ENCODE measurements at places on chromosomes 16 and 17. TPM values are rescaled to one million over a fixed set of nuclear protein-coding genes. Genes with fewer than 3 reads are reported as not detected.

DNA sequence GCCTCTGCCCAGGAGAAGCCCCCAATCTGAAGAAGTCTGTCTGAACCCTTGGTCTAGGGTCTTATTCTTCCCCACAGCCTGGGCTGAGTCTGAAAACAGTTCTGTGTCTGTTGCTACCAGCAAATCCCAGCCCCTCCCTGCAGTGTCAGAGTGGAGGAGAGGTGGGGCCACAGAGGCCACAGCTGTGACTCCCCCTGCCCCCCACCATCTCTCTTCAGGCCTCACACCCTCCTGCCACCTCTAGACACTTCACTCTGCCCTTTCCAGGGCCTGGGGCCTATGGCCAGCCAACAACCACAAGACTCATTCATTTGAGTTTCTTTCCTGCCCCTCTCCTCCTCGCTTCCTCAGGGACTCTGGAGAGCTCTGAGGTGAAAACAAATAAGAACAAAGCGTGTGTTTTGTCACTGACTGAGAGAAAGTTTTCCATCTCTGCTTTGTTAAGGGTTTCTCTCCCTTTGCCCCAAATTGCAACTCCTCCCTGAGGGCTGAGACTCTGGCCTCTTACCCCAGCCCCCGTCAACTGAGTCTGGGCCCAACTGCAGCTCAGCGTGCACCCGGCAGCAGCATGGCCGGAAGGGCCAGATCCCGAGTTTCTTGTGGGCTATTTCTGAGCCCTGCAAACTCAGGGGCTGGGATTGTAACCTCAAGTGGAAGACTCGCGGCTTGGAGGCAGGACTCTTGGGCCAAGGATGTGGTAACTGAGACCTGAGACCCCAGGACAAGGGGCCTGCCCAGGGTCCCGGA, 13.2 kb downstream of the C17orf50 start:
- no peak for DNase-seq

DNA sequence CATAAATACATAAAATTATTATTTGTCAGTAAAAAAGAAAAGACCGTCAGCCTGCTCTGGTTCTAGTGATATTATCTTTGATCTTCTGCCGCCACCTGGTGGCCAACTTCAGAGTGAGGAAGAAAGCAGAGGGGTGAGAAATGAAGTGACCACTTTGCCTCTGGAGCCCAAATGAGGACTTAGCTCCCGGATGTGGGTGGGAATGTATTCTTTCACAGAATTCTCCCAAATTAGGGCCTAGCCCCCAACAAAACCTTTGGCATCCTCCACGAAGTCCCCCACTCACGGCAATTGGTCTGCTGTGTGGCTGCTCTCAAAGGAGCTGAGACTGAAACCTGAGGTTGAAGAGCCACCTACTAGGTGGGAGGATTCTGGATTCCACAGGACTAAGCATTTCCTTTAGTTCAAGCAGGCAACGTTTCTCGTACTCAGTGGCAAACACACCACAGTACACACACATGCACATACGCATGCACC, 4.9 kb upstream of the ZNF267 start:
- peak; percentile 94 for DNase-seq

GRCh38 chr17:79829004-79829403, 10.2 kb downstream of the CBX4 start:
- DNase-seq: no peak

GRCh38 chr17:82232322-82232820, 3.5 kb downstream of the SLC16A3 start:
- DNase-seq: peak; percentile 62

DNA sequence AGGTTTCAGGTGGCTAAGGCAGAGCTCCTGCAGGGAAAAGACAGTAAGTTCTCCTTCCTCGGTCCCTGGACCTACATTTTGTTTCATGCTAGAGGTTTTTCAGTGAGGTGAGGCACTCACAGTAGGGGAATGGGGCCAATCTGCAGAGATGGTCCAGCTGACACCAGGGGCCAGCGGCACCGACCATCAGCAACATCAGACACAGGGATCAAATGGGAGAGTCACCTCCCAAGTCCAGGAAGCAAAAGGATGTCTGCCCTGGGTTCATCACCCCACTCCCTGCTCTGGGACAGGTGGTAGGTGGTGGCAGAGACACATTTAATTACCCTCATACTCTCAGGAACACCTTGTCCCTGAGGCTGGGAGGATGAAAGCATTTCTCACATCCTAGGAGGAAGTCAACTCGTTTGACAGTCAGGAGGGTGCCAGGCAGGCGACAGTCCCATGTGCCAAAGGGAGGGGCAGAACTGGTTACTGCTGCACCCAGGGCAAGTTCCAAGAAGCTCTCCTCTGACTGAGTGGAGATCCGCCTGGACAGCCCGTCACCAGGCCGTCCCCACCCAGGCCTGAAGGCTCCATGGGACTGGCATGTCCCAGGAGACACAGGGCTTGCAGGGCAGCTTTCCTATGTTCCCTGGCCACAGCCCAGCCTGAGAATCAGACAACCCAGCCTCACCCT, 19.2 kb downstream of the ATP6V0D1 start:
- DNase-seq: no peak

DNA sequence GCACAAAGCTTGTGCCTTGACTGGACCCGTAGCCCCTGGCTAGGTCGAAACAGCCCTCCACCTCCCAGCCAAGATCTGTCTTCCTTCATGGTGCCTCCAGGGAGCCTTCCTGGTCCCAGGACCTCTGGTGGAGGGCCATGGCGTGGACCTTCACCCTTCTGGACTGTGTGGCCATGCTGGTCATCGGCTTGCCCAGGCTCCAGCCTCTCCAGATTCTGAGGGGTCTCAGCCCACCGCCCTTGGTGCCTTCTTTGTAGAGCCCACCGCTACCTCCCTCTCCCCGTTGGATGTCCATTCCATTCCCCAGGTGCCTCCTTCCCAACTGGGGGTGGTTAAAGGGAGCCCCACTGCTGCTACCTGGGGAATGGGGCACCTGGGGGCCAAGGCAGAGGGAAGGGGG, 3.5 kb downstream of the CTRL start:
- DNase-seq: no peak

DNA sequence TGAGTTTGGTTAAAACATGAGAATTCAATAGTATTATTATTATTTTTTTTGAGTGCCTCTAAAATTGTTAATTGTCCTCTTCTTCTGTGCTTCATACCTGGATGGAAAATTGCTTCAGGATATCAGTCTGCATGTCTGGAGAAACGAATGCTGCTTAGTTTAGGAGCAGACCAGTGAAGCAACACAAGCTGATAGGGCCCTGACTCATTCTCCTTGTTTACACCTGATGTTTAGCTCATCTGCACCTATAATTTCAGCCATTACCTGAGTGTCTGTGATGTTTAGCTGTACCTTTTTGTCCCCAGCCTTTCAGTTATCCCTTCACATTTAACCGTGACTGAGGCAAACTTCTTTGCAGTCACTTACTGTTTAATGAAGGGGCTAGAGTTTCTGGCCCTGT, 14.8 kb downstream of the SNTB2 start:
- DNase-seq: no peak

DNA sequence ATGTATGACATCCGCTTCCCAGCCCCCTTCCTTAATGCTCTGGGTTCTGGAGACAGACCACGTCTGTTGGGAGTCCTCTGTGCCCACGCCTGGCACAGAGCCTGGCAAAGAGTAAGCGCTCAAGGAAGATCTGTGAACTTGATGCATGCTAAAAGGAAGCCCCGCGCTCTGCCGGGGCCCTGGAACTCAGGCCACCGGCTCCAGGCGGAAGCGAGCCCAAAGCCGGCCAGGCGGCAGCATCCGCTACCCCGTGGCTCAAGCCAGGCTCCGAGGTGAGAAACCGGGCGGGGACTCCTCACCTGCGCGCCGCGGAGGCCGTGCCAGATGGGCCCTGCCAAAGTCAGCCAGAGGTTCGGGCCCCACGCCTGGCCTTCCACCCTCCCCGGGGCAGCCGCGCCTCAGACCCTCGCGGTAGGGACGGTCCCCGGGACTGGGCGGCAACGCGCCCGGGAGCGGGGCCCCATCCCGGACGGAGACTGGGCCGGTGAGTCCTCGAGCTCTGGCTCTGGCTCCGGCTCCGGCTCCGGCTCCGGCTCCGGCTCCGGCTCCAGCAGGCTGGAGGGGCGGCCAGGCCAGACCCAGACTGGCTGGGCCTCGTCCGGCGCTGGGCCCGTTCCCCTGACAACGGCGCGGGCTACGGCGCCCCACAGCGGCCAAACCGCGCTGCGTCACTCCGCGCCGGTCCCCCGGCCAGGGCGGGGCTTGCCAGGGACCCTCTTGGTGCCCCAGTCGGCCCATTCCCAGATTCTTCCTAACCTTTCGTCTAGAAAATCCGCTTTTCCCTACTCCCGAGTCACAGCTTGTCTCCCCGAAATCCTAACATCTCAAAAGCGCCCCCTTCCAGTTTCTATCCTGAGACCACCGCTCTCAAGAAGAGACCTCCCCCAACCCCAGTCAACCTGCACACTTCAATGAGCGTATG, at the start of gene ZDHHC1:
TSS of gene ZDHHC1 (minus strand) at position 606 of the 922 bp plus-strand sequence. CDS start 8,702 bp downstream, outside the sequence.
- DNase-seq: peak; percentile 87

DNA sequence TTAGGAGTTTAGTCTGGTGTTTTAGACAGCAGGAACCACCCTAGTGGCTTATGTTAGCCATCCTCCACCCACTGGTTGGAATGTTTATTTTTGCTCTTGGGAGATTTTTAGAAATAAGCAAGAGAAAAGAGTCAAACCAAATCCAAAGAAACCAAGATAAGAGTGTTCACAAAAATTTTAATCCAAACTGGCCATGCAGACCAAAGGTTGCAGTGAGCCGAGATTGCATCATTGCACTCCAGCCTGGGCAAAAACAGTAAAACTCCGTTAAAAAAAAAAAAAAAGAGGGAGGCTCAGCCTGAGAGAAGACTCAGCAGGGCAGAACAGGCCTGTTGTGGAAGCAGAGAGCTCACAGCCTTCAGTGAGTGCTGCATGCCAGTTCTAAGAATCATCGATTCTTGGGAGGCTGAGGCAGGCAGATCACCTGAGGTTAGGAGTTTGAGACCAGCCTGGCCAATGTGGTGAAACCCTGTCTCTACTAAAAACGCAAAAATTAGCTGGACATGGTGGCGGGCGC, 12.2 kb upstream of the C16orf54 start:
- no peak for DNase-seq

DNA sequence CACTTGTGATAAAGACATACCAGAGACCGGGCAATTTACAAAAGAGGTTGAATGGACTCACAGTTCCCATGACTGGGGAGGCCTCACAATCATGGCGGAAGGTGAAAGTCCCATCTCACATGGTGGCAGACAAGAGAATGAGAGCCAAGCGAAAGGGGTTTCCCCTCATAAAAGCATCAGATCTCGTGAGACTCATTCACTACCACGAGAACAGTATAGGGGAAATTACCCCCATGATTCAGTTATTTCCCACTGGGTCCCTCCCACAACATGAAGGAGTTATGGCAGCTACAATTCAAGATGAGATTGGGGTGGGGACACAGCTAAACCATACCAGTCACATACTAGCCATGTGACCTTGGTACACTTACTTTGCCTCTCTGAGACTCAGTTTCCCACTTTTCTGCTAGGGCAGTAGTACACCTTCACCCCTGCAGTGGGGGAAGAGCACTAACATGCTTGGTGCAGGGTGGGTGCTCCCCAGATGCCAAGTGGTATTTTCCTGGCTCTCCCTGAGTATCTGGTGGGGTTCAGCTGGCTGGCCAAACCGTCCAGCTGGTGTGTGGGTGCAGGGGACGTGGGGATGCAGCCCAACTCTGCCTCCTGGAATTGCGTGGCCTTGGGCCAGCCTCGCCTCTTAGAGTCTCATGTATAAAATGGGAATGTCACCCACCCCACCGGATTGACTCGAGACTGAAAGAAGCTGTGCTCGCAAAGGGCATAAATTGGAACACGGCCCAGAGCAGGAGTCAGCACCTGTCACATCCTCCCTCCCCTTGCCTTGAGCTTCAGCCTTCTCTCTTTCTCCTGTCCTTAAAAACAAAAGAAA, 364.1 kb downstream of the CPPED1 start:
- no peak for DNase-seq

DNA sequence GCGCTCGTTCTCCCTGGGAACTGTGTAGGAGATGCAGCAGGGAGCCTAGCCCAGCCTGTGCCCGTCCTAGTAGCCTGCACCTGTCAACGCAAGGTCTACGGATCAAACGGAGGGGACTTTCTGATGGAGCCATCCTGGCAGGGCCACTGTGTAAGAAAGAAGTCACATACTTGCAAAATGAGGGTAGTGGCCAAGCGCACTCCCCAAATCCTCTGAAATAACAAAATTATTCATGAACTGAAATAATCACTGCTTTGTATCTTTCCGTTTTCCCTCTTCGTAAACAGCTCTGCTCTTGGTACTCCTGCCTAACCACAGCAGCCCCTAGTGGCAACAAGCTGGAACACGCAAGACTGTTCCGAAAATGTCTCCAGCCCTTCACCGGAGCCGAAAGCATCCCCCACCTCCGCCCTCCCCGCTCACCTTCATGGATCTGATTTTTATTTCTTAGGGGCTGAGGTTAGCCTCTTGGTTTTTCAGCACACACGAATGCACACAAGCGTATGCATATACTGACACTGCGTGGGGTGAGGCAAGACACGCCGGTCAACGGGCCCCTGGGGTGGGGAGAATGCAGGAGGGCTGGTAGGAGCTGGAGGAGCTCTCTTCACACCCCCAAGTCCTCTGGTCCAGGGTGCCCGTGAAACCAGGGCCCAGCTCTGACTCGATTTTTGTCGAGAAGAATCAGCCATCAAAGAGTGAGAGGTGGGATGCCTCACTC, 100.8 kb downstream of the ABCC12 start:
- peak; percentile 80 for DNase-seq

DNA sequence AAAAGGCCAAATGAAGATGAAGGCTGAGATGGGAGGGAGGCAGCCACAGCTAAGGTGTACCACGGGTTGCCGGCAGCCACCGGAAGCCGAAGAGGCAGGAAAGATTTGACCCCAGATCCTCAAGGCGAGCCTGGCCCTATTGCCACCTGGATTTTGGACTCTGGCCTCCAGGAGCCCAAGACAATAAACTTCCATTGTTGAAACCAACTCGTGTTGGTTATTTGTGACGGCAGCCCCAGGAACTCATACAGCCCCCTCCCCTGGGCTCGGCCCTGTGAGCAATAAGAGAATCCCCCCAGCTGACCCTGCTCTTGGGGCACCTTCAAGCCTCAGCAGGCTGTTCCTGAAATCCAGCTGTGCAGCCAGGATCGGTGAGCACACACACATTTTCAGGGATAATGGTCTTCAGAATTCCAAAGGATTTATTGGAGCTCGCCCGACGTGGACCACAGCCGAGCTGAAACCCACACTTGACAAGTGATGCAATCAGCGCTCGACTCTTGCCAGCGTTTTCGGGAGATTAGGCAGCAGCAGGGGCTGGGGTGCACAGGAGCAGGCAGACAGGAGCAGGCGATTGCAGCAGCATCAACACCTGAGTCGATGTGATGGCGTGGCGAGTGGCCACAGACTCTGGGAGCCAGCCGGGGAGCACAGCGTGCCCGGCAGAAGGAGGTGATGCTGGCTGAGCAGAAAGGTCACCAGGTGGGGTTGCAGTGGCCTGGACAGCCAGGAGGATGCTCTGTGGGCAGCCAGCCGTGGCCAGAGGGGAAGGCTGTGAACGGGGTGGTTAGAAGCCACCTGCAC, 22.4 kb upstream of the CBX4 start:
- DNase-seq: no peak

ASPSCR1 gene
- 37.3 TPM for total RNA-seq

NPIPB13 gene
- 21.1 TPM for total RNA-seq

MRPL58 gene
- 74.3 TPM for total RNA-seq

NUP93 gene
- total RNA-seq: 168 TPM

AARS1 gene
- 117 TPM for total RNA-seq

All from activated CD4-positive, alpha-beta T cell treated with anti-CD3 and anti-CD28 coated beads, Interleukin-2, amount 10 ng/mL, durations not matched to agents 24 days and 14 days (primary cell).